ENCODE measurements at places on chromosomes 11 and 22.

GRCh38 chr11:86818462-86819192 is 18.3 kb downstream of the PRSS23 start:
- DNase-seq: no peak

- no peak for DNase-seq
Observed at GRCh38 chr11:74699615-74700396, 31.4 kb downstream of the CHRDL2 start.

DNA sequence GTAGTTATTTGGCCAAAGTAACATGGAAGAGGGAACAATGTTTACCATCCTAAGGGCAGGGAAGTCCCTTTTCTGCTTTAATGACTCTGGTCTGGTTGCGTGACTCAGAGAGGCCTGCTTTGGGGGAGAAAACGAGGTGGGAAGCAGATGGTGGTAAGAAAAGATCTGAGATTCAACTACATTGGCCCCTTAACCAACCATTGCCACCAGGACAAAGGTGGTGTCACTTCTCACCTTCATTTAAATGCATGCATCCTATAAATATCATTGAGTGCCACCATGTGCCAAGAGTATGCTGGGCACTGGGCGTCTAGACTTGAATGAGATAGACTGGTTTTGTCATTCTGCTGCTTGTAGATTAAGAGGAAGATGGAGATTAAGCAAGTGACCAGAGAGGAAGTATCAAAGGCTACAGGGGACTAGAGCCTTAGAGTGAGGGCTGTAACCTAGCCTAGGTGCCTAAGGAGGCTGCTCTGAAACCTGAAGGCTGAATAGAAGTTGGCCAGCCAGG is 3.6 kb upstream of the SORL1 start:
- DNase-seq: no peak

GRCh38 chr22:22076932-22077703 is 94.5 kb upstream of the TOP3B start:
- DNase-seq: peak; percentile 50

GRCh38 chr22:30885001-30885366 is 83.6 kb downstream of the MORC2 start:
- no peak for DNase-seq

- no peak for DNase-seq
Observed at GRCh38 chr22:17954860-17955587, 69.3 kb downstream of the MICAL3 start.

GRCh38 chr11:88101881-88102597 is 73.2 kb downstream of the RAB38 start:
- DNase-seq: no peak

- DNase-seq: peak; percentile 90
Observed at GRCh38 chr11:124875943-124876817, 10.9 kb downstream of the ROBO3 start.

DNA sequence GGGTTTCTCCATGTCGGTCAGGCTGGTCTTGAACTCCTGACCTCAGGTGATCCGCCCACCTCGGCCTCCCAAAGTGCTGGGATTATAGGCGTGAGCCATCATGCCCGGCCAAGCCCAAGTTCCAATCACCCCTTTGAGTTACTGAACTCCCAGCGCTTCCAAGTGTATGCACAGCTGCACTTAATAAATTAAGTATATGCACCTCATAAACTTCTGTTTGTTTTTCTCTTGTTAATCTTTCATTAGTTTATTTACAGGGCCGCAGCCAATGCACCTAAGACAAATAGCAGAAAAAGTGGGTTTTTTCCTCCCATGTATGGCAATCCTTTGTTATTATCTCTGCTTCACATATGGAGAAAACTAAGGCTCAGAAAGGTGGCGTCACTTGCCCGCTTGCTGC is 21.3 kb downstream of the SYN3 start:
- DNase-seq: no peak

- peak; percentile 46 for DNase-seq
Observed at GRCh38 chr22:27918341-27919221, 475 bp downstream of the PITPNB start.

- no peak for DNase-seq
Observed at GRCh38 chr11:45395947-45396346, 109.8 kb upstream of the SYT13 start.

DNA sequence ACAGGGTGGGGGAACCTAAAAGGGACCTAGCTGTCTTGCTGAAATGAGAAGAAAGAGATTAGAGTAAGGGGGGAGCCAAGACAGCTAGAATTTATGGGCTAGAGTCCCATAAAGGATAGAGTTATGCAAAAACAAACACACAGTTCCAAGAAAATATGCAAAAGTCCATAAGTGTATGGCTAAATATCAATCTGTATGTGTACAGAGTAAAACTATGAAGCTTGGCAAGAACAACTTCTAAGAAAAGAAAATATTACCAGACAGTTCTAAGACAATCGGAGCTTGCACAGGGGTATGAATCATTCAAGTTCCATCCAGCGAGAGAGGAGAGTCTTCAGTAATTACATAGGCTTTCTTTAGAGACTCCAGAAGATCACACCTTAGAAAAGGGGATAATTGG is 41.8 kb downstream of the GDPD4 start:
- DNase-seq: no peak

- DNase-seq: no peak
Observed at GRCh38 chr22:23467721-23468294, 112.3 kb downstream of the IGLL1 start.

DNA sequence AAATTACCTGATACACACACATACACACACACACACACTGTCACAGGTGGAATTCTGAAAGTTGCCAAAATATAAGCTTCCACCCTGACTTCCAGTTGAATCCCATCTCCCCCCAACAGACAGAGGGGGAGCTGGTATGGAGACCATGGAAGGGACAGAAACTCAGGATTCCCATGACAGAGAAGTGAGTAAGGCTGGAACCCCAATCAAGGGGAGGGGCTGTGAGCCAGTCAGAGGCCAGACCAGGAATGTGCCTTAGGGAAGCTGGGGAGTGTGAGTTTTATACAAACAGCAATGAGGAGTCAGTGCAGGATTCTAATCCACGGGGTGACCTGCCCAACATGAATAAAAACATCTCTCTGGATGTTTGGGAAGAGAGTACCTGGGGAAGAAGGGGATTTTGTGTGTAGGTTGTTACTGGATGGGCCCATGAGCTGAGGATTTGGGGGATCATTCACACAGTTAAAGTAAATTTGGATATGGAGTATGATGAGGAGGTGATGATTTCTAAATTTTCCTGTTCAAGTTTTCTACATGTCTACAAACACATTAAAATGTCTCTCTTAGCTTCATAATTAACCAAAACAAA is 38.7 kb upstream of the TOP3B start:
- peak; percentile 72 for DNase-seq

- DNase-seq: peak; percentile 37
Observed at GRCh38 chr11:86919557-86920210, 35.5 kb downstream of the FZD4 start.

DNA sequence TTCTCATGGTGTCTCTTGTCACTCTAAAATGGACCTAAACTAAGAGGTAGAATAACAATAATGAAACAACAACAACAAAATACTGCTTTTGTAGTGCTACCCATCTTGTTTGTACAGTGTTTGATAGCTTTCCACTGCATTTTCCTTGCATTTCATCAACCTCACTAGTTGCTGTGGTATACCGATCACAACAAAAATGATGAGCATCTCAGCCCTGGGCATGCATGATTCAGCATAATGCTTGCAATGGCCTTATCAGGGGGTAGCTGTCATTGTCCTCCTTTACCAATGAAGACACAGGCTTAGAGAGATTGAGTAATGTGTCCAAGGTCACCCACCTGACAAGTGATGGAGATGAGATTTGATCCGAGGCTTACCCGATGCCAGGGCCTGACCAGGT is 682.5 kb downstream of the NTM start:
- DNase-seq: no peak

Data from foreskin keratinocyte (primary cell).